ENCODE measurements at places on chromosomes 2 and 18.

GRCh38 chr18:35841283-35841682 lies 131.2 kb upstream of the RMP24 start:
- no peak for DNase-seq

- DNase-seq = no peak
Observed at GRCh38 chr2:188473306-188473705, 181.6 kb downstream of the GULP1 start.

- no peak for DNase-seq
Observed at GRCh38 chr2:180495606-180496005, 484.8 kb upstream of the UBE2E3 start.

DNA sequence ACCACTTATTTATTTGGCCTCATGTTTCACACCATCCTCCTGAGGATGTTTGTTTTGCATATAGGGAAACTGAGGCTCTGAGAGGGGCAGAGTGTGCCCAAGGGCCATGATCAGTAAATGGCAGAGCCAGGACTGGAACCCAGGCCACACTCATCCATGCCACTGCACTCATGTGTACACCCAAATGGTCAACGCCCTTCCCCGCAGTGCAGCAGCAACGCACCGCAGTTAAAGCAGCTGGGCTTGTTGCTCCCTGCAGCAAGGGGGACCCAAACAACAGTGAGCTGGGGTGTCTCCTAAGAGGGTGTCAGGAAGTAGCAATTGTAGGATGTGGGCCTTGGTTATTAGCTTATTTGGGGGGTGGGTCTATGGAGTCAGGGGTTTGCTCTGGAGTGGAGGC lies 36.6 kb downstream of the ZAP70 start:
- no peak for DNase-seq

DNA sequence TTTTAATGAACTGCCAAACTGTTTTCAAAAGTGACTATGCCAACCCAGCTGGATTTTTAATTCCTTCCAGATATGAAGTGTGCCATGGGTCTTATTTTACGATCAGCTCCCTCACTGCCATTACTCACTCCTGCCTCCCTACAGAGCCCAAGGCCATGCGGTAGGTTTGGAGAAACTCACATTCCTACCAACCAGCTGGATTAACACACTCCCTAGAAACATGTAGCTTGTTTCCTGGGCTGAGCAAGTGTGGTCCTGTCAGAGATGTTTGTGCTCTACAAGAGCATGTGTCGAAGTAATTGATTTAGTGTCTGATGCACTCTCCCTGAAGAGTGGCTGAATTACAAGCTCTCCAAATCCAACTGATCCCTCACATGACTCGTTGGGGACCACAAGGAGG lies 82.5 kb downstream of the SPP2 start:
- DNase-seq = no peak

GRCh38 chr18:69838620-69839411 lies 108.9 kb downstream of the CD226 start:
- no peak for DNase-seq

DNA sequence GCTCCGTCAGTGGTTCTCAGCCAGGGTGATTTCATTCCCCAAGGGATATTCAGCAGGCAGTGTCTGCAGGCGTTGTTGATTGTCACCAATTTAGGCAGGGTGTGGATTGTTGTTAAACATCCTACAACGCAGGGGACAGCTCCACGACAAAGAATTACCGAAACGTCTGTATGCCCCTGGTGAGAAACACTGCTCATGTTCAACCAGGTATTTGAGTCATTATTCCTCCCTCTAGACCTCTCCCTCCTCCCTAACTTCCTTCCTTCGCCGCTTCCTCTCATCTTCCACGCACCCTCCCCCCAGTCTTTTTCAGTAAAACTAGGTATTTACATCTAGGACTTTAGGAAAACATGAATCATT lies 50.8 kb downstream of the NCK2 start:
- DNase-seq = no peak

- DNase-seq = no peak
Observed at GRCh38 chr2:169452080-169452479, 27.2 kb upstream of the BBS5 start.

- no peak for DNase-seq
Observed at GRCh38 chr2:233165543-233165894, 86.0 kb upstream of the ATG16L1 start.
